ENCODE measurements at places on chromosomes 4 and X.

- DNase-seq = no peak
Measured at GRCh38 chr4:79421483-79421882, 13.5 kb upstream of the GK2 start.

DNA sequence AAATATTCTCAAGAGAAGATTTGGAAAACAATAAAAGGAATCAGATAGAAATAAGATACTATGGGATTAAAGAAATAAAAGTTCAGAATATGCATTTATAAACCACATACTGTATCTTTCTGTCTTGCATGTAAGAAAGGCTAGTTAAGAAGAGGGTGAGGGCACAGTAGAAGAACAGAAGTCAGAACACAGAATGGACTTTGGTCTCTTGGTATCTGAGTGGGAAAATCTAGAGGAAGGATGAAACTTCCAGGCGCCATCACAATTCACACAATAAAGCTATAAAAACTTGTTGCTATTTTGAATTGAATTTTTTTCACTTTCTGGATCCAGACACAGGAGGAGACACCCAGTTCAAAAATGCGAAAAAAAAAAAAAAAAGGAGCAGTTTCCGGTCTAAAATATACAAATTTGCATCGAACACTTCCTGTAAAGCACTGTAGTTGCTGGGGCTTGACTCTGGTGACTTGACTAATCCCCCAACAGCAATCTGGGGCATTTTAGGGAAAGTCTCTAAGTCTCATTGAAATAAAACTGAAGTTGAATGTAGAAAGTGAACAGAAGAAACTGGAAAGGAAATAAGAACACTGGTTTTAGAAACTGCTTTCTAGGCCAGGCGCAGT, 8.1 kb upstream of the NAAA start:
- no peak for DNase-seq

GRCh38 chr4:143140696-143141095, 44.0 kb upstream of the USP38 start:
- no peak for DNase-seq

DNA sequence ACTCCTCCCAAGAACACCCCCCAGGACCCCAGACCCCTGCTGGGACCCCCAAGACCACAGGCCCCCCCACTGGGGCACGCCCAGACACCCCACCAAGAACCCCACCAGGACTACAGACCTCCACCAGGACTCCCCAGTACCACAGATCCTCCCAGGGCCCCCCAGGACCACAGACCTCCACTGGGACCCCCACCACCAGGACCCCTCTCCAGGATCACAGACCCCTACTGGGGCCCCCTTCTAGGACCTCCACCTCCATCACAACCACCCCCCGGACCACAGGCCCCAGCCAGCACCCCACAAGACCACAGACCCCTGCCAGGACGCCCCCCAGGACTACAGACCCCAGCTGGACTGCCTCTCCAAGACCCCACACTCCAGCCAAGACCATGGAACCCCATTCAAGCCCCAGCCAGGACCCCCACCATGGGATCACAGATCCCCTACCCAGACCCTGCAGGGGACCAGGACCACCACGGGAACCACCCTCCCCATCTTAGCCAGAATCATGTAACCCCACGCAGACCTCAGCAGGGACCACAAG, 855 bp upstream of the DHRSX start:
- DNase-seq = no peak

All from NK-92 treated with Interleukin-12 subunit alpha and Interleukin-12 subunit beta, amount 100 ng/mL, for 24 hours (cell line).